ENCODE measurements at places on chromosomes 5 and 9. TPM values are rescaled to one million over a fixed set of nuclear protein-coding genes. Genes with fewer than 3 reads are reported as not detected.

GRCh38 chr9:81335879-81336421 lies 353.4 kb downstream of the TLE1 start:
- no peaks in the 10 kb centered on the region for H3K36me3 ChIP-seq
- H3K4me3 ChIP-seq, result no peak overlapping the region
- no peak for DNase-seq
- H3K4me1 ChIP-seq, result no peaks in the 10 kb centered on the region

MELK gene
- polyA plus RNA-seq, result 1.7 TPM

- H3K27ac ChIP-seq, result no peak overlapping the region
- no peaks in the 10 kb centered on the region for H3K4me1 ChIP-seq
- H3K27me3 ChIP-seq, result no peaks in the 10 kb centered on the region
- peak; percentile 32 for DNase-seq
- H3K4me3 ChIP-seq, result no peak overlapping the region
These were observed 84.1 kb downstream of the SH3PXD2B start for GRCh38 chr5:172370237-172370640.

DNA sequence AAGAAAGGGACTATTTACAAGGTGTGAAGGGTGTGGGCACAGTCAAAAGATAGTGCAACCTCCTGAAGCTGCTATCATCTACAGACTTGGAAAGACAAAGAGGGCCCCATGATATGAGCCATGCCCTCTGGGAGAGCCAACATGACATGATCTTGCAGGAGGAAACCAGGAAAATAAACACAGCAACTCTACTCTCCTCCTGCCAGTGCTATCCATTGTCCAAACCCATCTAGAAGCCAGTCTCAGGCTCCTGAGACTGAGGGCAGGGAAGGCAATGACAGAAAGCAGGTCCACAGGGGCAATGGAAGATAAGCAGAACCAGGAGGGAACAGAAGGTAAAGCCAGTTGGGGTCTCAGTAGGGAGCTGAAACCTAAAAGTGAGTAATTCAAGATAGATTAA lies 37.1 kb downstream of the PLPP1 start:
- no peak overlapping the region for H3K27ac ChIP-seq
- H3K27me3 ChIP-seq, result no peaks in the 10 kb centered on the region
- H3K4me1 ChIP-seq, result peaks cover under 1% of the 10 kb centered on the region
- H3K36me3 ChIP-seq, result no peaks in the 10 kb centered on the region
- no peak overlapping the region for H3K4me3 ChIP-seq

SYK gene
- polyA plus RNA-seq, result 42.6 TPM

PCDHB6 gene
- 0.07 TPM for polyA plus RNA-seq

DNA sequence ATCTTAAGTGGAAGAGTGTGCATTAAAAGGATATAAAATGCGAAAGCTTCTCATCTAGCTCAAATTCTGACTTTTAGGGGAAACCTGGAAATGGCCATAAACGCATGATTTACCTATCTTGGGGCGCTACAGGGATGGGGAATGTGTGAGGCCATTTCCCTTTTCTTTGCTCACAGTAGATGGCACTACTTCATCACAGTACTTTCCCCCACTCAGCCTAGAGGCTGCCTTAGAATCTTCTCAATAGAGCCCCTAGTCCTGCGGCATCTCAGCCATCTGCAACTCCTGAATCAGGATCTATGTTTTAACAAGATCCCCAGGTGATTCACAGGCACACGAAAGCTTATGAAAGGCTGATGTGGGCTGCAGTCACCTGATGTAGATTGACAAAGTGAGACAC lies 110.8 kb downstream of the LHFPL2 start:
- no peaks in the 10 kb centered on the region for H3K27me3 ChIP-seq
- H3K36me3 ChIP-seq, result no peaks in the 10 kb centered on the region
- no peaks in the 10 kb centered on the region for H3K4me1 ChIP-seq
- no peak overlapping the region for H3K4me3 ChIP-seq

GRCh38 chr9:8718121-8718725 lies 918.6 kb upstream of the DMAC1 start:
- no peak for DNase-seq
- H3K36me3 ChIP-seq, result no peaks in the 10 kb centered on the region
- no peak overlapping the region for H3K27ac ChIP-seq
- H3K27me3 ChIP-seq, result no peaks in the 10 kb centered on the region

GRCh38 chr9:21762064-21762463 lies 40.4 kb upstream of the MTAP start:
- no peak overlapping the region for H3K27ac ChIP-seq
- H3K27me3 ChIP-seq, result no peaks in the 10 kb centered on the region
- H3K36me3 ChIP-seq, result no peaks in the 10 kb centered on the region
- no peaks in the 10 kb centered on the region for H3K4me1 ChIP-seq
- no peak overlapping the region for H3K4me3 ChIP-seq
- DNase-seq, result no peak

GRCh38 chr5:177547736-177548135 lies 6.6 kb downstream of the FAM193B start:
- DNase-seq, result peak; percentile 12
- no peaks in the 10 kb centered on the region for H3K36me3 ChIP-seq
- H3K4me3 ChIP-seq, result no peak overlapping the region
- no peak overlapping the region for H3K27ac ChIP-seq

DNA sequence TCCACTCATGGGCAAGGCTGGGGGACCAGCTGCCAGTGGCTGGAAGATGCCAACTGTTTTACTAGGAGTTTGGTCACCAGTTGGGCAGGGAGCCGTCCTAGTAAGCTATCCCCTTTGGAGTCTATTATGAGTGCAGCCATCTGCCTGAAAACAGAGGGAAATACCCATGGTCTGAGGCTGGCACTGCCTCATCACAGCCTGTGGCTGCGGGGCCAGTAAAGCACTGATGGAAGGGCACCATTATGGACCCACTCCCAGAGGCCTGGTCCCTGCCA lies 187.2 kb upstream of the PANK3 start:
- H3K36me3 ChIP-seq, result no peaks in the 10 kb centered on the region
- H3K27me3 ChIP-seq, result peaks cover 6% of the 10 kb centered on the region
- no peak overlapping the region for H3K27ac ChIP-seq
- DNase-seq, result no peak

SPEF2 gene
- 3.3 TPM for polyA plus RNA-seq

DNA sequence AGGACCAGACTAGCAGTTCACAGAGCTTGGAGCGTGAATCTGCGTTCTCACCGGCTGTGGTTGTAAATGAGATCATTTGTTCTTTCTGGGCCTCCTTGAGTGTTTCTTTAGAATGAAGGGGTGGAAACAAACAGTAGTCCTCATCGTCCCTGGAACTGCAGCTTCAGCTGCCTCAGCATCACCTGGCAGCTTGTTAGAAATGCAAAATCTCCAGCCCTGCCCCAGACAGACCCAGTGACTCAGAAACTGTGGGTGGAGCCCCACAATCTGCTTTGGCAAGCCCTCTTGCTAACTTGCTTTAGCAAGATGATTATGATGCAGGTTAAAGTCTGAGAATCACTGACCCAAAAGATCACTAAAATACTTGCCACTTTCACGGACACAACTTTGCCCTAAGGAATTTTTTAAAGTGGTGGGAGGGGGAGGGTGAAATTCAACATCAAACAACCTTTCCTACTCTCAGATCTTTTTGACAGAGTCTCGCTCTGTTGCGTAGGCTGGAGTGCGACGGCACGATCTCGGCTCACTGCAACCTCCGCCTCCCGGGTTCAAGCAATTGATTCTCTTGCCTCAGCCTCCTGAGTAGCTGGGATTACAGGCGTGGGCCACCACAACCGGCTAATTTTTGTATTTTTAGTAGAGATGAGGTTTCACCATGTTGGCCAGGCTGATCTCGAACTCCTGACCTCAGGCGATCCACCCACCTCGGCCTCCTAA lies 86.0 kb downstream of the BRINP1 start:
- no peaks in the 10 kb centered on the region for H3K4me1 ChIP-seq
- DNase-seq, result no peak

- H3K27ac ChIP-seq, result no peak within 1 kb of the TSS
- no peaks in the 10 kb centered on the region for H3K27me3 ChIP-seq
- peak; percentile 96 for DNase-seq
- H3K4me3 ChIP-seq, result peak within 1 kb of the TSS; percentile 79
- H3K36me3 ChIP-seq, result peaks cover 30% of the 10 kb centered on the region
These were observed at the start of gene DPP7 for GRCh38 chr9:137114613-137115393. TSS of gene DPP7 (minus strand) at chr9:137114733. CDS start at chr9:137114713, 20 bp downstream.

DNA sequence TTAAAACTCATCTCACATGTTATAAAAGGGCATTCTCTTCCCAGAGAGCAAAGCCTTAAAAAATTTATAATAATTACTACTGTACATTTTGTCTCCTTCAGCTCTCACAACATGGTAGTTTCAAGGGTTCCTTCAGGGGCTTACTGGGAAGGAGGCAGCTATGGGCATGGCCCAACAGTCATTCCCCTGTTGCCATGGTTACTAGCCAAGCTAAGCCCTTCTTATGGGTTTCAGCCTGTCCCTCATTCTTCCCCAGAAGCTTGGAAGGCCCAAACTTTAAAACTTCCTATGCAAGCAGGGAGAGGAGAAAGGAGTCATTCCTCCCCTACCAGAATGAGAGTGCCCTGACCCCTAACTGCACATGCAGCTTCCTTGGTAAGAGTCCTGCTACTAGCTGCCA lies 82.2 kb upstream of the CNTLN start:
- H3K36me3 ChIP-seq, result no peaks in the 10 kb centered on the region
- H3K27me3 ChIP-seq, result no peaks in the 10 kb centered on the region
- H3K4me1 ChIP-seq, result no peaks in the 10 kb centered on the region
- no peak overlapping the region for H3K27ac ChIP-seq
- DNase-seq, result no peak

Data from spleen (tissue), 13 donors.